CD4-positive, alpha-beta T cell (primary cell): ENCODE measurements at places on chromosomes 16 and 17.

GRCh38 chr16:8920645-8921346, 38.6 kb downstream of the LITAFD start:
- DNase-seq: no peak

DNA sequence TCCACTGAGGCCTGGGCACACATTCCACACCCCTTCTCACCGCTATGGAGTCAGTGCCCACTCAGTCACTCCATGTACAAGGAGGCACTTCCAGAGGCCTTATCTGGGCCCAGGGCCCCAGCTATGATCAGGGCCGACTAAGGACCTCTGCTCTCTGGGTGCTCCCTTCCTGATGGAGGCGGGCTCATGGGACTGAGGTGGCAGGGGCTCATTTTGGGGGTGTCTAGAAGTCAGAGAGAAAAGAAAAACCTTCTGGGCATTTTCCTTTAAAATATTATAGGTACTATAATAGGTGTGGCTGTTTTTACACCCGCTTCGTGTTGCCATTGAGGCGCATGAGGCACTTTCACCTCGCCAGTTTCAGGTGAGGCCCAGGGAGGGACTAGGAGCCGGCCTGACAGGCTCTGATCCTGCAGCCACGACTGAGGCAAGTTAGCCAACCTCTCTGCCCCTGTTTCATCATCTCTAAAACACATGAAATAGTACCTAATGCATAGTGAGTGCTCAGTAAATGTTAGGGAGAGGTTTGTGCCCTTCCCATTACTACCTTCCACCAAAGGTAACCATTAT, 14.4 kb downstream of the B9D1 start:
- DNase-seq: no peak

DNA sequence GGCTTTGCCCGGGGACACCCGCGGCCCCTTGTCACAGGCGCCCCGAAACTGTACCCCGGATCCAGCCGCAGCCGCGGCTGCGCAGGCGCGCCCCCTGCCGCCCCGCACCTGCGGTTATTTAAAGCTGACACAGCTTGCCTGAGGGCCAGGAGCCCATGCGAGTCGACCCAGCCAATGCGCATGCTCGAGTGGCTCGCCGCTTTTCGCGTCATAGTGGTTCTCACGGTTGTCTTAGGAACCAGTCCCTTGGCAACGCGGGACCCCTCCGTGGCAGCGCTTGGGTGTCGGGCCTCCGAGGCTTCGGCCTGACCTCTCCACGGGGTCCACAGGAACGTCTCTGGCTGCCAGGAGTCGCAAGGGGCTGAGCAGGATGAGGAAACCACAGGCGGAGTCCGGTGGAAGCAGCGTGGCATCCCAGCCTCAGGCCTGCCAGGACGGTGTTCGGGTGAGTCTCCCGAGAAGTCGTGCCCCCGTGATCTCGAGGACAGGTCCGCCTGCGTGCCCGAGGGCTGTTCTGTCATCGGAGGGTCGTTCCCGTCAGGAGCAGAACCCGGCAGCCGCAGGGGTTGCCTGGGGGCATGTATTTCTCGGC, 716.9 kb downstream of the KCNJ18 start:
- no peak for DNase-seq

- no peak for DNase-seq
Observed at GRCh38 chr16:50396761-50397535, 28.2 kb upstream of the BRD7 start.

DNA sequence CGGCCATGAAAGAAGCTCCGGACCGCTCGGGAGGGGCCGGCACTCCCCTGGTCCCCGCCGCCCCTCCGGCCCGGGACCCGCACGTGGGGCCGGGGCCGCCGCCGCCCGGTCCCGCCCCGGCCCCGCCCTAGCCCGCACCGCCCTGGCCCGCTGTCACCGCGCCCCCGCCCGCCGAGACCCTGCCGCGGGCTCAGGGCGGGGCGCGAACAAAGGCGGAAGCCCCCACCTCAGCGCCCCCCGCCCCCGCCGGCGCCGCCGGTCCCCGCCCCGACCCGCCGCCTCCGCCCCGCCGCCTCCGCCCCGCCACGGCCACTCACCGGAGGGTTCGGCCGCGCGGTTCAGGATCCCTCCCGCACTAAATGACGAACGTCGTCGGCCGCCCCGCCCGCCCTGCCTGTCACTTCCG, at the start of gene ARHGDIA:
TSS of gene ARHGDIA (minus strand) at position 357 of the 406 bp plus-strand sequence. CDS start 1,407 bp downstream, outside the sequence.
- no peak for DNase-seq

DNA sequence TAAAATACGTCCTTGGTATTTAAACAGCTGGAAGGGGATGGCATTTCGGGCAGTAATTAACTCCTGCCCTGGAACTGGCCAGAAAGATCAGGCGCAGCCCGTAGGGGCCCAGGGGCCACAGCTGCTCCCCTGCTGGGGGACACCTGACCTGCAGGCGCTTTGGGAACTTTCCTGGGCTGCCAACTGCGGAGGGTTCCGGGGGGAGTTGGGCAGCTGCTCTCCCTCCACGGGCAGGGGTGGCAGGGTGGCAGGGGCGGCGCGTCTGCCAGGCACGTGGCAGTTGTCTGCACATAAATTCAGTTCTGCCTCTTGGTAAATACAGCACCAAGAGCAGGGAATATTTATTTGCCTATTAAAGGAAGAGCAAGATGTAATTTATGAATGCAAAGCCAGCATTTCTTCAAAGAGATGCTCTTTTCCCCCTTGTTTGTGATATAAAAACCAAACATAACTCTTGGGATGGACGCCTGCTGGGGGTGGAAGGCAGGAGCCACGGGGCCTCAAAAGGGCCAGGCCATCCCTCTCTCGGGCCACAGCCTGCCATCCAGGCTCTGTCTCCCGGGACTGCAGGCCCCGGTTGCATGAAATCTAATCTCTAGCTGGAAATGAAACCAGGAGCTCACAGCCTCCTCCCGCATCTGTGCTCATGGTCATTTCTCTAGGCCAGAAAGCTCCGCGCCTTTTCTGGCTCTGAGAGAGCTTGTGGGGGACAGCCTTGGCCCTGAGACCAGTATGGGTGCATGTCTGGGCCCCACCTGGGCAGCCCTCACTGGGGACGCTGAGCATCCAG, 29.9 kb upstream of the CHMP6 start:
- no peak for DNase-seq

DNA sequence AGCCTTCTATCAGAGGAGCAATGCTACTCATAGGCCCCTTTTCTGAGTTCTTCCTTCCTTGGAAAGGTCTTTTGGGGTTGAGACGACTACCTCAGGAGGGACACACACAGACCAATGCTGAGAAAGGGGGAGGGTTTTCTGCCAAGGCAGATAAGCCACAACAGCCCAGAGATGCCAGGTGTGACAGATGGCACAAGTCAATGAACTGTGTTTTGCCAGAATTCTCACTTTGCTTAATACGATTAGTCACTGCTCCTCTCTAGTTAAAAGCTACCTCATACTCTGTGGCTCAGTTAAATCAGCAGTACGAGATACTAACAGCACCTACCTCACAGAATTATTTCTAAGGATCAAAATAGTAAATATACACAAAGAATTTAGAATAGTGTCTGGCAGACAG, 8.0 kb downstream of the BRD7 start:
- DNase-seq: no peak

- peak; percentile 39 for DNase-seq
Observed at GRCh38 chr17:27336184-27336583, 42.3 kb downstream of the WSB1 start.

GRCh38 chr17:61310590-61310989, 89.1 kb upstream of the TBX2 start:
- DNase-seq: no peak

GRCh38 chr16:78479723-78480122, 380.3 kb downstream of the WWOX start:
- DNase-seq: no peak

DNA sequence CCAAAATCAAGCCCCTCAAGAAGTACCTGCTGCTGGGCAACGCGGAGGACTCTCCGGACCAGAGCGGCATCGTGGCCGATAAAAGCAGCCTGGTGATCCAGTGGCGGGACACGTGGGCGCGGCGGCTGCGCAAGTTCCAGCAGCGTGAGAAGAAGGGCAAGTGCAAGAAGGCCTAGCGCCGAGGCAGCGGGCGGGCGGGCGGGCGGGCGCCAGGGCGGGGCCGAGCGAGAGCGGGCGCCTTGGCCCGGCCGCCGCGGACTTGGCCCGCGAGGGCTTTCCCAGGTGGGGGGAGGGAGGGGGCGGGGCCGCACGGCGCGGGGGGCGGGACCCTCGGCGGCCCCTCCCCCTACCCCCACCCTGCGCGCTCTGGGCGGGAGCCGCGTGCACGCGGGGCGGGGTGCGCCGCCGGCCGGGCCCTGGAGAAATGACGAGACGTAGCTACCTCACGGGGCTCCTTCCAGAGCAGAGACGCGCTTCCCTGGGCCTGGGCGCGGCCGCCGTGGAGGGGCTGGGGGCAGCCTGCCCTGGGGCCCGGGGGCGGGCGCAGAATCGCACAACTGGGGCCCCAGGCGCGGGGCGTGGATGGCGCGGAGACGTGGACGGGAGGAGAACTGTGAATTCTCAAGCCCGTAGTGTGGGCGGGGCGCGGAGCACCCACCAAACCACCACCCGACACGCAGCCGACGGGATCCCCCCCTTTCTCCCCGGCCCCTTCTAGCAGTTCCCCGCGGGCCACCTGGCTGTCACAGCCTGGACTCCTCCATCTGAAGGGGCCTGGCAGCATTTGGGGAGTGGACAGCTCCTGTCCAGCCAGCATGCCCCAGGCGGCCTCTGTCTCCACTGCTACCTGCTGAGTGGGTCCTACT, 218.7 kb downstream of the NTN1 start:
- DNase-seq: peak; percentile 87

GRCh38 chr17:10613775-10614513, 43.2 kb downstream of the MYH3 start:
- DNase-seq: no peak

DNA sequence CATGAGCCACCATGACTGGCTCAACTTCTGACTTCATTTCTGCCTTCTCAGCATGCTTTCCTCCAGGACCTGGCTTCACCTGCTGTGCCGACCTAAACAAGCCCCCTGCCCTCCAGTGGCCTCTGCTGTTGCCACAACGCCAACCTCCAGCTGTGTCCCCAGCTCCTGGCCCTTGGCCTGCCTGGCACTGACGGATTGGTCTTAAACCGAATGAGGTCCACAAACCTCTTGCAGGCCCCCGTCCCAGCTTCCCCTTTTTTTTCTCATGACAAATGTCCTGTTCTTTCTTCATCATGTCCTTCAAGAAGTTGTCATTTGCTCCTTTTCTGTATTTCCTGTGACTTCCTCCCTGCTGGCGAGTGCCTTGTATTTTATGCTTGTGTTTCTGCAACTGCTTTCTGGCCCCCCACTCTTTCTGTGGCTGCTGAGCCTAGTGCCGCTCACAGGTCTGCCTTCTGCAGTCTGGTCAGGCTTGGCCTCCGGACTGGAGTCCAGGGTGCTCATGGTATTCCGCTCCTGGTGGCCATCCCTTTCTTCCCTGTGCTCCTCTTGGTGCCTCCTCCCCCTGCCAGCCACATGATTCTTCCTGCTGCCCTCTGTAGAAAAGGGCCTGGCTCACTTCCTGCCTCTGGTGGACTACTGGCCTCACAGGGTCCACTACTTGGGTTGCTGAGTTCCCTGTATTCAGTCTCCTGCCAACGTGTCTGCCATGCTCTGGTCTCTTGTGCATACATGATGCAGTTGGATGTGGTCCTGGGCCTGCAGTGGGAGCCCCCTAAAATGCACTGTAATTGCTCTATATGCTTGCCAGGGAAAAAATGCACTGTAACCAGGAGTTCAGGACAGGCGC, 2.9 kb downstream of the ATP6V0C start:
- DNase-seq: no peak

- DNase-seq: no peak
Observed at GRCh38 chr17:38600416-38600815, 5.3 kb downstream of the SRCIN1 start.

DNA sequence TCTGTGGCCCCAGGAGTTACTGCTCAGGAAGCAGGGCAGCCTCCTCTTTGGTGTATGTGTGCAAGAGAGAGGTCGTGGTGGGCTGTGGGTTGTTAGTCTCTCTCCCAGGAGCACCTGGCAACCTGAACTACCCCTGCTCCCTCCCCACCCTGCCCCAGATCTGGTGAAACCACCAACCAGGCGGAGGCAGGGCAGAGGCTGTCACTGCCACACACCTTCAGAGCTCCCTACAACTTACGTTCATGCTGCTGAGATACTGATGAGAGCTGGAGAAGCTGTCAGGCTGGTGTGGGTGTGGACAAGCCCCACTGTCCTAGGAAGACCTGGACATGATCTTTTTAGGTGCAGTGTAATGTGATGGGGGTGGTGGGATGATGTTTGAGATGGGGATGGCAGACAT, 24.3 kb downstream of the GOSR2 start:
- no peak for DNase-seq

GRCh38 chr16:47524007-47524405, 62.9 kb downstream of the PHKB start:
- DNase-seq: no peak

DNA sequence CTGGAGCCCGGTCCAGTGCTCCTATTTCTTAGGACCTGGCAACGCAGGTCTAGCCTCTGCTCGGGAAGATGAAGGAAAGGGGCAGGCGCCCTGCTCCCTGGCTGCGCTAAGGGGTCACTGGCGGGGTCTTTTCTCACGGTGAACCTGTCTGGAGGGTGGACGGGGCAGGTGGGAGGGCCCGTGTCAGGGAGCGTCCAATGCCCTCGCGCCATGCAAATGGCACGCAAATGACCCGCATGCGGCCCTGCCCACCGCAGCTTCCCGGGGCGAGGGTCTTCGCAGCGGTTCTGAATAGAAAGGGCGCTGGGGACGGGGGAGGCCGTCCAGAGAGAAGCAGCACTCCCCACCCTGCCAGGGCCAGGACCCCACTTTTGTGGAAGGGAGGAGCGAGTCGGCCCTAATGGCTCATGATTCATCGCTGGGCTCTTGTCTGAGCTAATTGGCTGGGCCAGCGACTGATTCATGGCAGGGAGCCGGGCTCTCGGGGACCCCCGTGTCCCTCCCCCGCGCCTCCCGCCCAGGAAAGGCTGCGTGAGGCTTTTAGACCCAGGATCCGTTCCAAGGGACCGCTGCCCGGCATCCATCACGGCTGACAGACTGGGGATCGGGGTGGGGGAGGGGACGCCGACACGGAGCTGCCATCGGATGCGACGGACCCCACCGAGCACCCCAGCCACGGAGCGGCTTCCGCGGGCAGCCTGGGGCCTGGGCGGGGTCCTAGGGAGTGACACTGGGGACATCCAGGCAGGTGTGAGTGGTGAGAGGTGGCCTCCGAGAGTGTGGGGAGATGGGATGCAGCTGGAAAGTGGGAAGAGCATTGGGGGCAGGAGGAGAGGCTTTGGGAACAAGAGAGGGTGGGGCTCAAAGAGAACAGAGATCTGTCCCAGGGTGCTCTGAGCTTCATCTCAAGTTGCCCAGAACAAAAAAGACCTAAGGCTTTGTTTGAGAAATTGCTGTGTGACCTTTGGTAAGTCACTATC, 25.0 kb upstream of the NGFR start:
- no peak for DNase-seq

DNA sequence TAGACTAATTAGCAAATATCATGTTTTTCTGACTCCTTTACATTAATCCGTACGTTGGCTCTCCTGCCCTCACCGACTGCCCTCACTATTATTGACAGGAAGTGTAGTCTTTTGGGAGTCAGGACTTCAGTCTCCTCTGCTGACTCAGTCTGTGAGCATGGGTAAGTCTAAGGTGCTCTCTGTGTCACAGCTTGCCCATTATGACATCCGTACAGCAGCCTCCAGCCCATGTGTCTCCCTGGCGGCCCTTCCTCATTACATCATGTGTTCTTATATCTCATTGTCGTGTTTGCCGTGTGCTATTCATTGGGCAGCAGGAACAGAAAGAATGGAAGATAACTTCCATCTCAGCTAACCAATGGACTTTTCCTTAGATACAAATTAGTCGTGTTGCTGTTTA, 77.5 kb downstream of the MRTFB start:
- DNase-seq: no peak
